ENCODE measurements at places on chromosomes 6 and 20.

DNA sequence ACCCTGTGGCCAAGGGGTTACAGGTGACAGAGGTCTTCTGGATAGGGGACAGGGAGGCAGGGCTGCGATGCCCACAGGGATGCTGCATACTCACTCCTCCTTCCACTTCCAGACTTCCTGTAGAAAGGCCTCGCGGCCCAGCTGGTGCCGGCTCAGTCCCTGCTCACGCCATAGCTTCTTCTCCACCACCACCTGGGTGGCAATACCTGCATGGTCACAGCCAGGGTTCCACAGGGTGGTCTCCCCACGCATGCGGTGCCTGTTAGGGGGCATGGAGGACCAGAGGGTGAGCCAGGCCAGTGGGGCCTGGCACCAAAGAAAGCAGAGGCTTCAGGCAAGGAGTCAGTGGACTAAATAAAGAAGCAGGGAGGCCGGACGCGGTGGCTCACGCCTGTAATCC is 8.3 kb upstream of the VWA7 start:
- DNase-seq: no peak

- no peak for DNase-seq
Measured at GRCh38 chr6:43229803-43230620, 731 bp upstream of the DNPH1 start.

- DNase-seq: no peak
Measured at GRCh38 chr6:157271911-157272310, 51.4 kb downstream of the TMEM242 start.

- no peak for DNase-seq
Measured at GRCh38 chr6:89048985-89049384, 31.6 kb upstream of the PNRC1 start.

DNA sequence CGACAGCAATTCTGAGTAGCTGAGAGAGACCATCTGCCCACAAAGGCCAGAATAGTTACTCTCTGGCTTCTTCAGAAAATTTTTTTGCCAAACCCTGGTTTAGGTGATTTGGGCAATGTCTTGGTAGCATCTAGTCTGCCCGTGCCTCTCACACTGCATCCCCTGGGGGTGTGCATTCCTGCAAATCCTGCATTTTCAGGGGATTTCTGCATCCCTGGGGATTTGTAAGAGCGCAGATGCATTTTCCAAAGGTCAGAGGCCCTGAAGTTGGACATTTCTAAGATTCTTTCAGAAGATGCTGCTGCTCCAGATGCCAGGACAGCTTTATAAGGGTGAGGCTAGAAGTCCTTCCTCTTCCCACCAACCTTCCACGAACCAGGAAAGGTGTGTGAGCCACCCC is 4.0 kb downstream of the CST9 start:
- DNase-seq: no peak

DNA sequence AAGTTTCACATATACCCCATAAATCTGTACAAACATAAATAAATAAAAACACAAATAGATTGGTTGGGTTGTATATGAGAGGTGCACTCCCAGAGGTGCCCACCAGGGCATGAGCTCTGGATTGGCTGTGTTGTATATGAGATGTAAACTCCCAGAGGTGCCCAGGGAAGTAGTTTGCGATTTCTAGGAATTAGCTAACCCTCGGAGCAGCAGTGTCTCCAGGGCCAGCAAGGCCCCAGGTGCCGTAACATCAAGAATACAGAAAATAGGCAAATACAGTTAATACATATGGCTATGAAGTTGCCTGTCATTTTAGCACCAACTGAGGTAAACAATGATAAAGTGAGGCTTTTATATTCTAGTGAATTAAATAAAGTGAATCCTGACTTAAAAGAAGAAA is 5.4 kb upstream of the GINM1 start:
- no peak for DNase-seq

- no peak for DNase-seq
Measured at GRCh38 chr6:138647006-138647405, 126.6 kb upstream of the CCDC28A start.

GRCh38 chr6:40409716-40410397 is 177.3 kb downstream of the LRFN2 start:
- no peak for DNase-seq

- no peak for DNase-seq
Measured at GRCh38 chr6:34457742-34458735, 7.8 kb upstream of the PACSIN1 start.

DNA sequence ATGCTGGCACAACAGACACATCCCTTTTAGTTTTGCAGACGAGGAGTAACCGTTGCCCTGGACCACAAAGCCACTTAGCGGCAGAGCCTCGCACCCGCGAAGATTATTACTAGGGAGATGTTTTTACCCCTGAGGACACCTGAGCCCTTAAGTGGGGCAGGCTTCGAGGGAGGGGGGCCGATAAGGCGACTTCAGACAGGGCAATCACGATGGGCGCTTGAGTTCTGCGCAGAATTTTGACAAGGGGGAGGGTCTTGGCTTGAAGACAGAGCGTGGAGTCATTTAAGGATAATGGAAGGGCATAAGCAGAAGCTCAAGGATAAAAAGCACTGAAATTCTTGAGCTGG is 650 bp upstream of the TTK start:
- peak; percentile 31 for DNase-seq

All from activated T-helper 1 cell treated with anti-CD3 and anti-CD28 coated beads, Interleukin-12 subunit alpha, Interleukin-12 subunit beta, Interleukin-2, Interleukin-4 antibody, amounts not matched to agents 30 ng/mL and 10 ng/mL and 1 ng/mL, durations not matched to agents 14 hours and 24 hours and 36 hours (primary cell).